ENCODE measurements at places on chromosomes 2 and 18.

DNA sequence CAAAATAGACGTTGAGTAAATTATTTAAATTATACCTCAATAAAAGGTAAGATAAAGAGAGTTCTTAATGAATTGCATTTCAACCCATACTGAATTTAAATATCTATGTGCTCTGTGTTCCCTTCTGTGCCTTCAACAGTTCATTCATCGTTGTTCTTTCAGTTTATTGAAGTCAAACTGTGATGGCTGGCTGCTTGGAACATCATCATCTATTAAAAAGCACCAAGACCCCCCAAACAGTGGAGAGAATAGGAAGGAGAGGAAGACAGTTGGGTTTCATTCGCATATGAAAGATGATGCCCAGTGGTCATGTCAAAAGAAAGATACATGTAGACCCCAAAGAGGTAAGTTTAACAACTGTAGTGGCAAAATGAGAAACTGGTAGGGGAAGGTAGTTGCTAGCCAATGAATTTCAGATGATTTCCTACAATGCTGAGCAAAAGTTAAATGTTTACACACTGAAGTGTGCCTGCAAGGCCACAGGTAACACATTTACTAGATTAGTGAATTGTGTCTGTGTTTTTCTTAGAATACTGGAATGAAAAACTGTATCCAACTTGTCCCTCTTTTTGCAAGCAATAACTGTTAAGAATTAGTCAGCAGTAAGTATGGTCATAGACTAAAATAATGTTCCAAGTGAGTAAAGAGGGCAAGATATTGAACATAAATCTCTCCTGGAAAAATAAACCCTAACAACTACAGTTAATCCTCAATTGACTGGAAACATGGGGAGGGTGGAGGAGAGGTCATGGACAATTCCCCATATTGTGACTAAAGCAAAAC, 331.3 kb downstream of the KIAA1328 start:
- no peak for DNase-seq

DNA sequence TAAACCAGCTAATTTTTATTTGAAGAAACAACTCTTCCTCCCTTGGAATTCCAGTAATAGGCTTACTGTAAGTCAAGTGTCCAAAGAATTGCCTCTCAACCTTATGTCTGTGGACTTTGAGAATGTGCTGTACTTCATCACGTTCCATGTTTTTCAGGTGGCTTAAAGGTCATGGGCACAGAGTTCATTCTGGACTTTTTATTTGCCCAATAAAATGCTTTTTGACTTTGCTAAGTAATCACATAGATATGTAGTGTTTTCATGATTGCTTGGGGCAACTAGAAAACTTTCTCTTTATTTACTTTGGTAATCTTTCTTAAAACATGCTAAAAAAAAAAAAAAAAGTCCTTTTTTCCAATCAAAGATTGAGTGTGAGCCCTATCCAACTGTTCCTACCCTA, 10.4 kb upstream of the DNAH7 start:
- no peak for DNase-seq

GRCh38 chr2:42261518-42262195, 92.5 kb downstream of the EML4 start:
- no peak for DNase-seq

DNA sequence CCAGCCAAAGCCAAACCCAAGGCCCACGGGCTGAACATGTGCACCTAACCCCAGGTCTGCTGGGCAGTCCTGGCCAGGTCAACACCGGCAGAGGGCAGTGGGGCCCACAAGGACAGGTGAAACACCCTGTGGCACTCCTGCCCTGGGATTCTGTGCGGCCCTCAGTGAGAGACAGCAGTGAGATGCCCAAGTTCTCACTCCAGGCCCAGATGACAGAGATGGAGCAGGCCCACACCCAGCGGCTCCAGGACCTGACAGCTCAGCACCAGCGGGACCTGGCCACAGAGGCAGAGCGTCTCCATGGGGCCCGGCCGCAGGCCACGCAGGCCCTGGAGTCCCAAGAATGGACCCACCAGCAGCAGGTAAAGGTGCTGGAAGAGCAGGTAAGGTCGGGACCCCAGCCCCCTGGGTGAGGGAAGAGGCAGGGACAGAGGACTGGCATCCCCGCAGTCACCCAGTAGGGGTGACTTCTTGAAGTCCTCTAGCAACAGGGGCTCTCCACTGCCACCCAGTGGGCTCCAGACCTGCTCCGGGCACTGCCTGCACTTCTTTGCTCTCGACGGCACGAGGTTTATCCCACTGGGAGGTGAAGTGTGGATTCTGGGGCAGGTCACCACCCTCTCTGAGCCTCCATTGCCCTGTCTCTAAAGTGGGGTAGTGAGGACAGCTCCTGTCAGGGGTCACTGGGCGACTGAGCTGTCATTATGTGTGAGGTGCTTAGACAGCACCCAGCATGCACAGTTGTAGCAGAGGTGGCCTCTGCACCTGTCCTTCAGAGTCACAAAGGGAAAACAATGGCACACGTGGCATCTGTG, 8.8 kb upstream of the SNED1 start:
- peak; percentile 36 for DNase-seq

- no peak for DNase-seq
Observed at GRCh38 chr2:97714084-97714949, 941 bp downstream of the ZAP70 start.

- DNase-seq: no peak
Observed at GRCh38 chr2:171754254-171754939, 67.1 kb downstream of the DYNC1I2 start.

DNA sequence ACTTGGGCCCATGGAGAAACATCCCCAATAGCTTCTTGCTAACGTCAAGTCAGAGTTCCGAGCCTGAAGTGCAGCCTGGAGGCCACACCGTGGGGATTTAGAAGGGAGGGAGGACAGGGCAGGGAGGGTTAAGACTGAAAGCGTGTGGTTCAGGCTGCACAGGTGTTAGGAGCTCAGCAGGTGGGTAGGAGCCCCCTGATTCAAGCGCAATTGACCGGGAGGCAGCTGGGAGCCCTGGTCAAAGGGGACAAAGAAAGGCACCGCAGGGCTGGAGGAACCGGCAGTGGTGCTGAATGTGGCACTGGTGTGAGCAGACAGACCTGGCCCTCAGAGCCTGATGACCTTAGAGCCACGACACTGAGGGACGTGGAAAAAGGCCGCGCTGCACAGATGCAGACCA, 149.6 kb downstream of the TMEM18 start:
- no peak for DNase-seq

DNA sequence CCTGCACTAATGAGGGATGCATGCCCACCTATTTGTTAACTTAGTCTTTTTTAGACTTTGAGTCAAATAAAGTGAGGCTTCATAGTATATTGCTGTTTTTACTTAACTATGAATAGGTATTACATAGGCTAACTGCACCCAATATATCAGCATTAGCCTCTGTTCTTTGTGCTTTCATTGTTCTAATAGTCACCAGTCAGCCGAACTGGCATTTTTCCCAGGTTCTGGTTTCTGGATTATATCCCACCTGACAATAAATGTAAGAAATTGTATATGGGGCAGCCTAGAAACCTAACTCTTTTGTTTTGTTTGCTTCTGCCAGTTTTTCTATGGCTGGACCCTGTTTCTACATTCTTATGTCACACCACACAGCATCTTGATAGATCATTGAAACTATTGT, 1672.4 kb upstream of the LRRTM1 start:
- no peak for DNase-seq

DNA sequence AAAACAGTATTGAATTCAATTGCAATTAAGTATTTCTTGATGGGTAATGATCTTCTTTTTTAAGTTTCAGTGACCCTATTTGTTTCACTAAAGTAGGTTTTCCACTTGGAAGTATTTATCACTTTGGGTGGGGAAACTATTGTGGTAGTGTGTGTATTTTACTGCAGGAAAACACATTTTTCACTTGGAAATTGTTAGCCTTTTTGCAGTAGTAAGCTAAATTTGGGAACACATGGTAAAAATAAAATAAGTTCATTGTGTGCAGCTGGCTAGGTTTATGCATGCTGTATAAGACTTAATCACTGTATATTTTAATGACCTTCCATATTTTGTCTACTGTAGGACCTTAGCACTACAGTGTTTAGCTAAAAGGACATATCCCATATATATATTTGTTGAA, 28.5 kb upstream of the RTTN start:
- DNase-seq: no peak

GRCh38 chr2:57453945-57454344, 592.7 kb upstream of the VRK2 start:
- no peak for DNase-seq

GRCh38 chr18:6835345-6835744, 105.8 kb downstream of the ARHGAP28 start:
- DNase-seq: no peak

GRCh38 chr18:63869851-63870250, 17.7 kb upstream of the SERPINB2 start:
- peak; percentile 31 for DNase-seq
